Hematopoietic multipotent progenitor cell treated with erythropoietin and hydrocortisone succinate and interleukin-3 and kit ligand, for 6 days (in vitro differentiated cells): ENCODE measurements at places on chromosomes 2 and 18.

DNA sequence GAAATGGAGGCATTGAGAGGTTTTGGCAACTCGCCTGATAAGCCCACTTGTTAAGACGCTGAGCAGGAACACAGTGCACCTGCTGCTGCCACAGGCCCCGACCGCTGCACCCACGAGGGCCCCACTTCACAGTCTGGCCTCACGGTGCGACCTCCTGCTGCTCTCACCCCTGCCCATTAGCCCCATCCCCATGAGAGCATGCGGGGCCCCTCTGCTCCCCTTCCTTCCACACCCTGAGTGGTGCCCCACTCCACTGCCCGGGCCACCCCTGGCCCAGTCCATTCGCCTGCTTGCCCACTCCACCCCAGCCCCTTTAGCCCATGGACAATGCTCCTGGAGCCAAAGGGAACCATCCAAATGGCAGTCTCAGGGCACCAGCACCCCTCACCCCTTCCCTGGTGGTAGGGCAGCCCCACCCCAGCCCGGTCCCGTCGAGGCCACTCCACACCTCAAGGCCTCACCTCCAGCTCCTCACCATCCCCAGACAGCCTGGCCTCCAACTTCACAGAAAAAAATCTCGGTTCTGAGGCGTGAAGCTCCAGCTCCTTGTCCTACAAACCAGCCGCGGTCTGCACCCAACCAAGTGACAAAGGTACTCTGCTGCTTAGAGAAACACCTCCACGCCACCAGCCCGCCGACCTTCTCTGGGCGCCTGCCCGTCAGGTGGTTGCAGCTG is 6.7 kb upstream of the GPR55 start:
- DNase-seq, result no peak

- peak; percentile 53 for DNase-seq
Observed at GRCh38 chr2:111618226-111618977, 265.6 kb downstream of the ANAPC1 start.

DNA sequence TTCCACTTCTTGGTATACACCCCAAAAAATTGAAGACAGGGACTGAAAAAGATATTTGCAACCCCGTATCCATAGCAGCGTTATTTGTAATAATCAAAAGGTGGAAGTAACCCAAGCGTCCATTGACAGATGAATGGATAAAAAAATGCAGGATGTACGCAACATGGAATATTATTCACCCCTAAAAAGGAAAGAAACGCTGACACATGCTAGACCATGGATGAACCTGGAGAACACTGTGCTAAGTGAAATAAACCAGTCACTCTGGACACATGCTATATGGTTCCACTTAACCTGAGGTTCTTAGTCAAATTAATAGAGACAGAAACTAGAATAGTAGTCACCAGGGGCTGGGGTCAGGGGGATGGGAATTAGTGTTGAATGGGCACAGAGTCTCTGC is 38.6 kb upstream of the PRLH start:
- no peak for DNase-seq

DNA sequence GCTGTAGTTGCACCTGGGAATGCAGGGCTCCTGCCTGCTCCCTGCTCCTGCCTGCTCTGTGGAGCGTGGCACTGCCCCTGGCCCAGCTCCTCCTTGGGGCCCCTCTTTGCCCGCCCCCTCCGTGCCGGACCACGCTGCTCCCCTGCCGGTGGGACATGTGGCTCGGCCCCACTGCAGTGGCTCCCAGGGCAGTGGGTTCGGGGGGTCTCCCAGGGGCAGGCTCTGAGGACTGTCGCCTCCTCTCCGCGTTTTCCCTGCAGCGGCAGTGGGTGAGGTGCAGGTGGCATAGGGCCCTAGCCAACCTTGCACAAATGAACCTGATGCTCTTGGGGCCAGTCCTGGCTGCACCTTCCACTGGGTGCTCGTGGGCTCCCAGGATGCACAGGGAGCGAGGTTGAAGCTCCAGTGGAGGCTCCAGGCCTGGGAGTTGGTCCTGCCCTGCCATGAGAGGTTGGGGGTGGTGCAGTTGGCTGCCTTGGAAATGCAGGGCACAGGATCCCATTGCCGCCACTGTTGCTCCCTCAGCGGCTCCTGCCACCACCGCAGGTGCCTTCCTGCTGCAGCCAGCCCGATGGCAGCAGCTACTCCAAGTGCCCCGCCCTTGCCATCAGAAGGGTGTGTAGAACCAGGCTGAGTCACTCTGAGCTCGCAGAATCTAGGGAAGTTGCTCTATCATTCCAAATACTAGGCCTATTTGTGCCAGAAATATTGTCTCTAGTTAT is 313.1 kb upstream of the SYT4 start:
- DNase-seq, result no peak

DNA sequence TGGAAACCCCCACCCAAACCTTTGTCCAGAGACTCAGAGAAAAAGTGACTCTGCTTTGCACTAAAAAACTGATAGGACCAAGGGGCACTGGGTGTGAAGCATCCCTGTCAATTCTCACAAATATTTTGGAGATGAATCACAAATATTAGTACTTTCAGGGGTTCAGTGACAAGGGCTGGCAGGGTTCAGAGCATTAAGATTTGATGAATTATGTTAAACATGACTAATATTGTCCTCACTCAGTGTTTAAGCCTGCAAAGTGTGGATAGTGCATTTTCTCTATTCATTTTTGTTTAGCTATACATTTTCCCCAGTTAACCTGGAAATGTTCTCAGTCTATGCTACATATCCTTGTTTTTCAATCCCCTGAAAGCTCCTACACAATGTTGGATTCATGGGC is 65.3 kb upstream of the CCDC68 start:
- DNase-seq, result no peak

- no peak for DNase-seq
Observed at GRCh38 chr2:99659874-99660273, 170.1 kb upstream of the REV1 start.

GRCh38 chr18:21747764-21748693 is 7.4 kb downstream of the MIB1 start:
- no peak for DNase-seq

- DNase-seq, result peak; percentile 30
Observed at GRCh38 chr18:74589021-74589420, 8.6 kb upstream of the ZNF407 start.

DNA sequence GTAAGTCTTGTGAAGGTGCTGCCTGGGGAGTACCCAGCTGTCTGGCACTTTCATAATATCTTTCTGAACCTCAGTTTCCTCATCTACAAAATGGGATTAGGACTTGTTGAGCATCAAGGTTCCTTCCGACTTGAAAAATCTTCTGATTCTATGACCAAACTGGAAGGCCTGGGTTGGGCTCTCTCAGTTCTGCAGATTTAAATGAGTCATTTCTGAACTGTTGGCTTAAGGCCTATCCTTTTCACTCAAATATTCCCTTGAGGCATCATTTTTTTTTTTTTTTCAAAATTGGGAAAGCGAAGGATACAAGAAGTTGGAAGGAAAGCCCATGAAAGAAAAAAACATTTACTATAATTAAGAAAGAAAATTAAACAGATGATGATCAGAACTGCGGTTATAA is 40.8 kb upstream of the CYP1B1 start:
- no peak for DNase-seq

- no peak for DNase-seq
Observed at GRCh38 chr2:28394997-28395333, 2.3 kb downstream of the FOSL2 start.

DNA sequence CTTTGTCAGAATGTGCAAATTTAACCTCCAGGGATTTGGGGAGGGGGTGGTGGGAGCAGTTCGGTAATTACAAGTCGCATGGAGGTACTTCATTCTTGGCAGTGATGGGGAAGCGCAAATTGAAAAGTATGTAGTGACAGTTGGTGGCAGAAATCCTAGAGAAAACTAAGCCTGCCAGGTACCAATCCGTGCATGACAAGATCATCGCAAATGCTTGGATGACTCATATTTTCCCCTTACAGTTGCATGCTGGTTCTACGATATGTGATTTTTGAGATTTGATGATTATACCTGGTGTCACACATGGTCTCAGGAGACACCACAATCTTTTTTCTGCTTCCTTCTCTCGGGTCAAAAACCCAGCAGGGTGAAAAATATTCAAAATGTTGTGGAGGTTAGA is 479.7 kb upstream of the ID2 start:
- DNase-seq, result no peak

DNA sequence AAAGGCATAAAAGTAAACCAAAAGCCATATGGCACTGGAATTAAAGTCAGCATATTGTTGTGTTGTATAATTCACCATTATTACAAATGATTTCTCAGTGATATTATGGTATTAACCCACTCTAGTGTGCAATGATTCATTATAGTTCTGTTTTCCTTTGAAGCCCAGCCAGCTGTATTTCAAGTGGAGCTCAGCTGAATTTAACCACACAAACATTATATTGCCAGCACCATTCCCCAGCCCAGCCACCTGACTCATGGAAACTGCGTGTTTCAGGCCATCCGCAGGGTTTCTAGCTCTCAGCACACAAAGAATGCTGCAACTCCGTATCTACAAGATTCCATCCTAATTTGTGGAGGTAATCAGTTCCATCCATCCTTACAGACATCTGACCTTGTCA is 166.8 kb upstream of the CHAC2 start:
- DNase-seq, result no peak

DNA sequence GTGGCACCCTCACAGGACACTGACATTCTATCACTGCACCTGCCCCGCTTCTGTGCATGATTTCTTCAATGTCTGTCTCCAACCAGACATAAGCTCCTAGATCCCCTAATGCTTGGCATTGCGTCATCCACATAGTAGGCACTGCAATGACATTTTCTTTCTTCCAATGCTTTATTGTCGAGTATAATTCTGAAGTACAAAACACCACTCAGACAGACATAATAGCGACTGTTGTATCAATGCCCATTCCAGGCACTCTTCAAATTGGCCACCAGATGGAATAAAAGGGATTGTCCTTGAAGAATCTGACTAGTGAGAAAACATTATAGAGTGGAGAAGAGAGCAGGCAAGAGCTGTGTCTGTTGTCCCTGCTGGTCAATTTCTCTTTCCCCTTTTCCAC is 89.0 kb downstream of the LPIN1 start:
- peak; percentile 21 for DNase-seq

- DNase-seq, result no peak
Observed at GRCh38 chr2:74021407-74021755, 36.7 kb downstream of the TET3 start.

DNA sequence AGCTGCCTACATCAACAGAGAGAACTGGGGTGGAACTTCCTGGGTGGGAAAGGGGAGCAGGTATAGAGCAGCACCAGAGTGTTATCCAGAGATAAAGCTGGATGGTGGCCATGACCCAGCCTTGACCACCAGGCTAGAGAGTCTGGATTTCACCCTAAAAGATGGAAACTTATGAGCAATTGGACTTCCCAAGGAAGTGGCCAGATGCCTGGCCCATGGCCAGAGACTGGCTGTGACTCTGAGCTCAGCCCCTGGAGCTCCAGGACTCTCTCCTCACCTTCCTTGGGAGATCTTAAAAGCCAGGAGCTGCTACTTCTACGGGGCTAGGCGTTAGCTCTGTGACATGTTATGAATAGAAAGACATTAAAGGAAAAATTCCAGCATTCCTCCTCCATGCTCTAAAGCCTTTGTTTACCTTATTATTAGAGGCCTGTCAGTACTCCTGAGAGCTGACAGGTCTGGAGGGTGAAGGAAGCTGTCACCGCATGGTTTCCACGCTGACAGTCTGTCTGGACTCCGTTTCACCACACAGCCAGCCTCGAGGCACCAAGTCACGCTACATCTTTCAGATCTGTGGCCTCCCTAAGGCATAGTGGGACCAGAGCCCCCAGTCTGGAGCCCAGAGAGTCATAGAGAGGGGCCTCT is 260.0 kb upstream of the SIX2 start:
- no peak for DNase-seq

GRCh38 chr2:50004667-50005066 is 850.4 kb upstream of the FSHR start:
- DNase-seq, result no peak

- DNase-seq, result no peak
Observed at GRCh38 chr2:191405546-191405945, 160.3 kb downstream of the MYO1B start.

DNA sequence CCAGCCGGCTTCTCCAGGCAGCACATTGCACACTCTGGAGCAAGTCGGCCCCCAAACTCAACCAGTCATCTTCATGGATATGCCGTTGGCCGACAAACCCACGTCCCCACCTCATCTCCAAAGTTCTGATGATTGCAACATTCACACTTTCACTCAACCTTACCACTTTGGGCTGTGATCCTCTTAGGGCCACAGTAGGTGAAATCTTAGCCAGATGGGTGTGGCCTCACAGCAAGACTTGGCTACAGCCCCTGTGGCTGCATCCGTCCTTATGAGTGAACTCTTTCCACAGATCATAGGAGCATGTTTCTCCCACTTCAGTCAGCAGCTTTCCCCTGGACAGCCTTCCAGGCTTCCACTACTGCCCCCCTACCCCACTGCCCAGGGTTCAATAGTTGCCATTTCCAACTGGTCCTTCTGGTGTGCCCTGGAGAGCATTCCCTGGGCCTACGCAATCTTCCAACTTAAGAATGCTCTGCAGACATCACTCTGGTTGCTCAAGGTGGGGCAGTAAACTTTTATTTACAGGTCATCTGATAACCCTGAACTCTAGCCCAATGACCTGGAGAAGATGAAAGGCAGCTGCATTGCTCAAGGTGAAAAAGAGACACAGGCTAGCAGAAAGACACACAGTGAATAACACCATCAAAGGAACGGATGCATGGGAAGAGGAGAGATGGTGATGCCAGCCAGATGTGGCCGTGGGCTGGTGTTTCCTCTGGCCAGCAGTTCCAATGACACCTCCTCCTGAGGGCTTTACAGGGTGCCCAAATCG is 34.5 kb downstream of the ARL4C start:
- DNase-seq, result no peak

GRCh38 chr2:236348976-236349375 is 84.8 kb upstream of the ASB18 start:
- no peak for DNase-seq

DNA sequence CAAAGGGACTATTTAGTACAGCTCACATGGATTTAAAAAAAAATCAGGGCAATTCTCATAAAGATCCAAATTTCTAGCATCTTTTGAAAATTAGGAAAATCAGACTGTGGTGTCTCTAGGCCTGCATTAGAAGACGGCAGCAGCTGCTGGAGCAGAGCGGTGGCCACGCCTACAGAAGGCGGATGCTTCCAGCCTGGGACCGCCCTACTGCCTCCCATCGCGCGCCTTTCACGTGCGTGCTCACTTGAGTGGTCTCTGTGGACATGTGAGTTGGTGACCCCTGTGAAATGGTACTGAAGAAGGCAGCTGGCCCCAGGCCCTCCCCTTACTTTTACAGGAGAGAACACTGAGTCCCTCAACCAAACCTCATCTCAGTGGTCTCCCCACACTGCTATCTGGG is 15.2 kb upstream of the ZFP36L2 start:
- DNase-seq, result no peak
